ENCODE measurements at places on chromosomes 16 and 17.

DNA sequence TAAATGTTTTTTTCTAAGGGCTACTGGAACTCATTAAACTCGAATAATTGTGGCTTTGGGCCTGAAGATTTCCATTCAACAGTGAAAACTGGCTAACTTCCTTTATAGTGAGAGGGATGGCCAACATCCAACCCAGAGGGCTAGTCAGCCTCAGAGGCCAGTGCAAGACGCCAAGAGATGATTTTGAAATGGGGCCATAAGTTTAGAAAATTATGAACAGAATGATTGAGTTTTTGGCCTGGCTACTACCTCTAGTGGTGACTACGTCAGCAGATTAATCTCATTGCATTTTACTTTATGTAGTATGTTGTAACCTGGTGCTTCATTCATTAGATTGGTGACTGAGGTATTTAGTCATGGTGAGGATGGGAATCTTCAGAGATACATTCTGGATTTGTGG, 28.4 kb downstream of the HAPSTR1 start:
- no peak for DNase-seq

DNA sequence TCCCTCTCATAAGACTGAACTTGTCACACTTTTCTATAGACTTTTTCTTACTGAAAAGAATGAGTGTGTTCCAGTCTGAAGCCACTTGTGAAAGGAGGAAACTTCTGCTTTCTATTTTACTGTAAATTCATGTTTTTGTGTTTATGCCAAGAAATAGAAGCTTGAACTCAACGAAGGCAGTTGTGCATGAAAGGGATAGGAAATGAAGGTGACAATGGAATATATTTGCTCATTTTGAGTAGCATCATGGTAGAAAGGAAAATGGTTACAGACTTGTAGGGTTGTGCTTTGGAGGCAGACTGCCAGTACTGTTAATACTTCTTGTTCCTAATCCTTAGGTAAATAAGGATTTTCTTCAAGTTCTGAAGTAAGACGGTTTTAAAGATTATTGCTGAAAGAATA, 8.1 kb downstream of the CLTC start:
- peak; percentile 52 for DNase-seq

- DNase-seq, result no peak
These were observed 63.9 kb downstream of the BANP start for GRCh38 chr16:88014954-88015805.

GRCh38 chr17:37475731-37476420, 13.8 kb upstream of the DUSP14 start:
- no peak for DNase-seq

- DNase-seq, result no peak
These were observed 3.7 kb downstream of the DUSP14 start for GRCh38 chr17:37493249-37494027.

DNA sequence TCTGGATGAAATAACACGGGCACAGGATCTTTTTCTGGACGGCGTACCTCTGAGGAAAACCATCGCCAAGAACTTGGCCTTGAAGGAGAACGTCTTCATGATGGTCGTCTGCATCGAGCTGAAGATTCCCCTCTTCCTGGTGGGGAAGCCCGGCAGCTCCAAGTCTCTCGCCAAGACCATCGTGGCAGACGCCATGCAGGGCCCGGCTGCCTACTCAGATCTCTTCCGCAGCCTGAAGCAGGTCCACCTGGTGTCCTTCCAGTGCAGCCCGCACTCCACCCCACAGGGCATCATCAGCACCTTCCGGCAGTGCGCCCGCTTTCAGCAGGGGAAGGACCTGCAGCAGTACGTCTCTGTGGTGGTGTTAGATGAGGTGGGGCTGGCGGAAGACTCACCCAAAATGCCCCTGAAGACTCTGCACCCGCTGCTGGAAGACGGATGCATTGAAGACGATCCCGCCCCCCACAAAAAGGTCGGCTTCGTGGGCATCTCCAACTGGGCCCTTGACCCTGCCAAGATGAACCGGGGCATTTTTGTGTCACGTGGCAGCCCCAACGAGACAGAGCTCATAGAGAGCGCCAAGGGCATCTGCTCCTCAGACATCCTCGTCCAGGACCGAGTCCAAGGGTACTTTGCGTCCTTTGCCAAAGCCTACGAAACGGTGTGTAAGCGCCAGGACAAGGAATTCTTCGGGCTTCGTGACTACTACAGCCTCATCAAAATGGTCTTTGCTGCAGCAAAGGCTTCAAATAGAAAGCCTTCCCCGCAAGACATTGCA, 68.3 kb upstream of the ENDOV start:
- DNase-seq, result no peak

DNA sequence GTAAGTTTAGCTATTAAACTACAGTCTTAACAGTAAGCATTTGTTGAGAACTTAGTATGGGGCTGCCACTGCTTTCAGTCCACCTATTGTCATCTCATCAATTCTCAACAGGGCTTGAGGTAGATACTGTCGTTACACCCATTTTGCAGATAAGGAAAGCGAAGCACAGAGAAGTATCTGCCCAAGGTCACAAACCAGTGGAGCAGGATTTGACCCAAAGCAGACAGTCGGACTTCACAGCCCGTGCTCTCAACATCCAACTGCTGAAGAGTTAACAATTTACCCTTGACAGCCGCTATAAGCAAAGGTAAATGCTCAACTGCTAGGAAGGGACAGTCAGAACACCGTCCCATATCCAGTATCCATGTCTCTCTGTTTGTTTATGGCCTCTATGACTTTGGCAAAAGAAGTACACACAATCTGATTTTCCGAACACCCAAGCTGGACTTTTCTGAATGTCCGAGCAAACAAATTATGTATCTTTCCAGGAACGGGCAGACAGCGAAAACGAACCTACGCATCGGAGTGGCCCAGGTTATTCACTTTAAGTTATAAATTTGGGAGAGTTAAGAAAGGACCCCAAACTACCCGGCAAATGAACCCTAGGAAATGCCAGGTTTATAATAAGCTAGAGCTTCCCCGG, 1.2 kb downstream of the SIAH1 start:
- peak; percentile 21 for DNase-seq

DNA sequence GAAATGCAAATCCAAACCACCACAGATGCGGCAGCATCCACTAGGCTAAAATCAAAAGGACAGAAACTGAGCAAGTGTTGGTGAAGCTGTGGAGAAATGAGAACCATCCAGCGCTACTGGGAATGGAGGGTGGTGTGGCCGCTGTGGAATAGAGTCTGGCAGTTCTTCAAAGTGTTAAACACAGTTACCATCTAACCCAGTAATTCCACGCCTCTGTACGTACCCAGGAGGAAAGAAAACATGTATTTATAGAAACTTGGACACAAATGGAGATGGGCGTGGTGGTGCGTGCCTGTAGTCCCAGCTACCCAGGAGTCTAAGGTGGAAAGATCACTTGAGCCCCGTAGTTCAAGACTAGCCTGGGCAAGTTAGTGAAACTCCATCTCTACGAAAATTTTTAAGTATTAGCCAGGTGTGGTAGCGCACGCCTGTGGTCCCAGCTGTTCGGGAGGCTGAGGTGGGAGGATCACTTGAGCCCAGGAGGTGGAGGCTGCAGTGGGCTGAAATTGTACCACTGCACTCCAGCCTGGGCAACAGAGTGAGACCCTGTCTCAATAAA, 11.6 kb downstream of the SLC25A10 start:
- DNase-seq, result no peak

DNA sequence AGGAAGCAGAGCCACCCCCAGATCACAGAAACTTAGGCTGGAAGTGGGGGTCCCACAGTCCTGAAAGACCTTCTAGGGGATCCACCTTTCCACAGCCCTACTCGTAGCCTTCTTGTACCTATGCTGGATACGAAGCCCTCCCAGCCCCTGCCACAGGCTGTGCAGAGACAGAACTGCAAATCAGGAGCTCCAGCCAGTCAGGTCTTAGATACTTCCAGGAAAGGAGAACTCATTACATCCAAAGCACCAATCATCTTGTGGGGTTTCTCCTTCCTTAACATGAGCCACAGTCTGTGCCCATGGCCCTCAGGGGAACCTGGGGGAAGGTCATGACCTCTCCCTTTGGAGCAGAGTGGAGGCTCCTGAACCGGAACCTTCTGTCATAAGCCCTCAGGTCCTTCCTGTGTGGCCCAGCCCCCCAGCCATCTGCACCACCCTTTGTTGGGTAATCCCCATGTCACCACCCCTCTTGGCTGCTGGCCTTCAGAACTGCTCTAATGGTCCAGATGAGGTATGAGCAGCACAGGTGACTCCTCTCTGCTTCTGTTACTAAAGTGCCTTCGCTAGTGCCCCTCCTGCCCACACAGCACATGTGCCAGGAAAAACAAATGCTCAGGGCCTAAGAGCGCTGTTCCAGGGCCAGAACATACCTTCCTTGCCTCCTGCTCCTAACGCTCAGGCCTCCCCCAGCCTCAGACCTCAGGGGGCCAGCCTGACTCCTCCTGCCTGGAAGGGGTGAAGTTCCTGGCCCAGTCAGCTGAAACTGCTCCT, 14.6 kb downstream of the SRCIN1 start:
- no peak for DNase-seq

DNA sequence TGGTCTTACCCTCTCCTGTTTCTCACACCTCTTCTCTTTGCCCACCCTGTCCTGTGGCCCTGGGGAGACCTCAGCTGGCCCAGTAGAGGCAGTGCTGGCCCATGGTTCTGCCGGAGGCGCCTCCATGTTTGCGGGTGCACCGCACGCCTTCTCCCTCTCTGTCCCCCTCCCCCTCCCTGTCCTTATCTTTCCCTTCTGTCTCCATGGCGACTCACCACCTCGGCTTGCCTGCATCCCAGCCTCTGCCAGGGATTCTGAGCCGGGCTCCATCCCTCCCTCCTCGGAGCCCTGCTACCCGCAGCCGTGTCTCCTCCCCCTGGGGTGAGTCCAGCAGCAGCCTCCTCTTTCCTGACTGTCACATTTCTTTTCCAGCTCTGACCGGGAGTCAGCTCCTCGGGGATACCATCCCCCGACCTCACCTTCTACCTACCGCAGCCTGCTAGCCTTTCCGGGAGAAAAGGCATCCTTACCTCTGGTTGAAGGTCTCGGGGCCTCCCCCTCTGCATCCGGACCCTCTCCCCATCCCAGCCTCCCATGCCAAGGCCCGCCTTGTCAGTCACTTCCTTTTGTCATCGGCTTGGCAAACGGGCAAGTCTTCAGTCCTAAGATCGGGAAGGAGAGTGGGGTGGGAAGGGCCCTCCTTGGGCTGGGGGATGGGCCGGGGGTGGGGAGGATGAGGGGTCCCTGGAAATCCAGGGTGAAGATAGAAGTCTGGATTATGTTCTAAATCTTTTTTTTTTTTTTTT, at the start of gene RNF112:
TSS of gene RNF112 (plus strand) at position 358 of the 746 bp plus-strand sequence. CDS start at position 535, 177 bp downstream.
- DNase-seq, result no peak

GRCh38 chr17:64277831-64278562, 14.9 kb upstream of the TEX2 start:
- DNase-seq, result no peak

DNA sequence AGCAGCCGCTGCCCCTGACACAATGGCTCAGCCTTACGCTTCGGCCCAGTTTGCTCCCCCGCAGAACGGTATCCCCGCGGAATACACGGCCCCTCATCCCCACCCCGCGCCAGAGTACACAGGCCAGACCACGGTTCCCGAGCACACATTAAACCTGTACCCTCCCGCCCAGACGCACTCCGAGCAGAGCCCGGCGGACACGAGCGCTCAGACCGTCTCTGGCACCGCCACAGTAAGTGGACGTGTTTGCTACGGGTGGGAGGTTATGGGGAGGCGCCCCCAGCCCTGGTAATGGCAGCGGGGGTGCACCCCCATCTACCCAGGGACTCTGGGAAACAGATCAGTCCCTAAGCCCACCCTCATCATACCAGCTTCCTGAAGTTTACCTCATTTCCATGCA, 185.5 kb downstream of the RBFOX1 start:
- DNase-seq, result no peak

GRCh38 chr17:3846437-3847164, 555 bp upstream of the NCBP3 start:
- no peak for DNase-seq

DNA sequence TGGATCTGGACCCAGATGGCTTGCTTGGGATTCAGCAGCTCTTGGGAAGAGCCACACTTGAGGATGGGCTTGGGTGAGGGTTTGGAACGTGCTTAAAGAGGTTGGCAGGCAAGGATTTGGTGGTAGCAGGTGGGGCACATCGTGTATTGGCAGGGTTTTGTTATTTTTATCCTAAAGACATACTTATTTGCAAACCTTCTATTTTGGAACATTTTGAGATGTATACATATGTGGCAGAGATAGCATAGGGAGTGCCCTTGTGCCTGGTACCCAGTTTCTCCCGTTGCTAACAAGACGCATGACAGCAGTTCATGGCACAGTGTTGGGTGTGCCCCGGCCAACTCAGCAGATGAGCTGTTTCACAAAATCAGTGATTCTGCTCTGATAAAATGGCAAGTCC, 9.1 kb downstream of the BANP start:
- no peak for DNase-seq

DNA sequence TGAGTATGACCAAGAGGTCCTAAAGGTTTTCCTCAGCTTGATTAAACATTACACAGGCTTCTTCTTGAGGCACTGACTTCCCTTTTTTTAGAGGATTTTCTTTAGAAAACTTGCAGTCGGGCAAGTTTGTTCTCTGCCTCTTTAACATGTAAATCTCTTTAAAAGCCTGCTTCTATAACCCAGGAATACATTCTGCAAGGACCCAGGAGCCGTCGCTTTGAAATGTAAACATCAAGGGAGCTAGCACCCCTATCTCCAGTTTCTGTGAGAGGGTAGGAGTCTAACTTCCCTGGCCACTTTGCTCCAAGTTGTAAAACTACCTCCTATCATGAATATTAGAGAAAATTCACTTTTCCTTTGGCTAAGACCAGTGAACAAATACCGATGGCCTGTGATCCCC, 201.5 kb upstream of the CPHXL start:
- no peak for DNase-seq

GRCh38 chr17:32880671-32881453, 3.9 kb upstream of the MYO1D start:
- no peak for DNase-seq

DNA sequence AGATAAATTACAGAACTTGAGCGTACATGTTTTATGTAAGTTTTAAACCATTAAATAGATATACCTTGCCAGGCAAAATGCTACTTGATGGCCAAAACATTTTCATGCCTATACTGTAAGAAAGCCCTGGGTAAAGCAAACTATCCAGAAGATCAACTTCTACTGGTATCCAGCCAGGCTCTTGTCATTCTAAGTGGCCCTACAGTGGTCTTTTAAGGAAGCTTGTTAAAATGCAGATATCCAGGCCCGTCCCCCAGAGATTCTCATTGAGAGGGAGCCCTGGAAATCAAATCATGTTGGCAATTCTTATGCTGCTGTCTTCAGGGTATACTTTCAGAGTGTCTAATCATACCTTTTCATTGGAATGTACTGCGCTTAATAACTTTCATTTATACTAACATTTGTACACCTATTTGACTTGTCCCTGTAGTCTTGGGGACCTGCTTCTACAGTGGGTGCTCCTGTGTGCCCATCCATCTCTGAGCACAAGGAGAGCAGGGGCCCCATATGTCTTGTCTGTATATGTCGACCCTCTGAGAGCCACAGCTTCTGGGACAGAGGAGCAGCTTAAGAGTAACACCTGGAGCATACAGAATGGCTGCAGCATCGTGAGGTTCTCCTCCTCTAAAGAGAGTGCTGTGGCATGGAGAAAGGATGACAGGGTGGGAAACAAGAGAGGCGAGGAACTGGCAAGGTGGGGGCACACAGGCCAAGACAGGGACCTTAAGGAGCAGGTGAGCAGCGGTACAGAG, 43.6 kb upstream of the ANKFY1 start:
- no peak for DNase-seq

GRCh38 chr17:42509841-42510240, 26.2 kb upstream of the NAGLU start:
- no peak for DNase-seq

GRCh38 chr17:58686980-58687379, 4.9 kb downstream of the TEX14 start:
- DNase-seq, result no peak
